NCI-H446 (cell line): ENCODE measurements at places on chromosomes 6 and 20.

GRCh38 chr20:58708246-58708931 lies 15.8 kb downstream of the NPEPL1 start:
- DNase-seq = no peak

DNA sequence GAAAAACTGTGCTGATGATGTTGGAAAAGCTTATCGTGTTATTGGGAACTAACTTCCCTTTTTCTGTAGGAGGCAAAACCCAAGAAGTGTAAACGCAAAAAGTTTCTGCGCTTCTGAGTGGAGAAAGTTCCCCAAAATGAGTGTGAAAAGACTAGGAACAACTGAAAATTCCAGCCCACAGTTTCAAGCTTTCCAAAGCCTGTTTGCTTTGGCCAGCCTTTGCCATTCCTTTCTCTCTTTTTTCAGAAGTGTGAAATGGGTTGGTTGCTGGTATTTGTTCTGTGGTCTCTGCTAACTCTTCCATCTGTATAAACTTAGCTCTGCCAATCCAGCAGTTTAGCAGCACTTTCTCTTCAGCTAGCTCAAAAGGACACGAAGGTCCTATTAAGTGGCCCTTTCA lies 491.3 kb downstream of the MAFB start:
- DNase-seq = no peak

GRCh38 chr6:7086488-7086887 lies 21.3 kb upstream of the RREB1 start:
- DNase-seq = no peak

DNA sequence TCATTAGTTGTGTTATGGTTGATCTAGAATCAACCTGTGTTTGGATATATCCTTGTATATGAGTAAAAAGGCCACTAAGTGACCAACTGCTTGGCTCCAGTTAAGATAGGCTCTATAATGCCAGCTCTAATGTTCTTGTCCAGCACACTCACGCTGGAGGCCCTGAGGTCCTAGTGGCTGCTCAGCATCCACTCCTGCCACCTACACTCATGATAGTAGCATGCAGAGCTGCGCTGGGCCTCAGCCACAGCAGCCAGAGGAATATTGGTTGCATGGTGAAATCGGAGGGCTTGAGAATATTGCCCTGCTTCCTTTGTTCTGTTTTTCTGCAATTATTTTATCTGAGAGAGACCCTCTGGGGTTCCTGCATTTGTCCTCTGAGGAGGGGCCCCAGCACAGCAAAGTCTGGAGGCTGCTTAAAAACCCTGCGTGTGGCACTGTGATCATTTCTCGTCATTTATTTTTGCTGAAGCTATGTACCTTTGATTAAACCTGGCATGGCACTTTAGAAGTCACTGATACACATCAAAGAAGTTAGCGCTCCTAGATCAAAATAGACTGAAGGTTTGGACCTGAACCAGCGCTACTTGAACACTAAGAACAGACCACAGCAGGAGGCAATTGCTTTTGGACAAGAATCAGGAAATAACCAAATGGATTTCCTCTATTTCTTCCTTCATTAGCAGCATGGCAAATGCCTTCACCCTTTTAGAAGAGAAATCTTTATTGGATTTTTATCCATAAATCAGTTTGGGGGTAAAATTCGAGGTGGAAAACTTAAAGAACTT lies 398.4 kb upstream of the ID4 start:
- no peak for DNase-seq

- DNase-seq = no peak
Observed at GRCh38 chr6:6635291-6635690, 46.8 kb downstream of the LY86 start.

DNA sequence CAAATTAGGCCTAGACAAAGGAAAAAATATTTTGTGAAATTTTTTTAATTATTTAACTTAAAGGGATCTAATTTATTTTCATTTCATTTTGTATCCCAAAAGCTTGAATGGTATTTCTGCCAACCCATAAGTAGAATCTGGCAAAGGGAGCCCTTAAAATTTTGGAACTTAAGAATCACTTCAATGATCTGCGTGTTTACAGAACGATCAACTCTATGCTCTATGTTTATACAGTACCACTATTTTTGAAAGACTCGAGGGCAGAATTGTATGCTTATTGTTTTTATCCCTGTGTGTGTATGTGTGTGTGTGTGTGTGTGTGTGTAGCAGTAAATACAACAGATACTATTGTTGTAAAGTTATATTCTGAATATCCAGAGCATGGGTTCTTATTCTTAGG lies 39.2 kb downstream of the METTL24 start:
- DNase-seq = no peak

GRCh38 chr6:52636830-52637229 lies 34.1 kb upstream of the TMEM14A start:
- no peak for DNase-seq
